ENCODE measurements at places on chromosomes 2 and 18.

DNA sequence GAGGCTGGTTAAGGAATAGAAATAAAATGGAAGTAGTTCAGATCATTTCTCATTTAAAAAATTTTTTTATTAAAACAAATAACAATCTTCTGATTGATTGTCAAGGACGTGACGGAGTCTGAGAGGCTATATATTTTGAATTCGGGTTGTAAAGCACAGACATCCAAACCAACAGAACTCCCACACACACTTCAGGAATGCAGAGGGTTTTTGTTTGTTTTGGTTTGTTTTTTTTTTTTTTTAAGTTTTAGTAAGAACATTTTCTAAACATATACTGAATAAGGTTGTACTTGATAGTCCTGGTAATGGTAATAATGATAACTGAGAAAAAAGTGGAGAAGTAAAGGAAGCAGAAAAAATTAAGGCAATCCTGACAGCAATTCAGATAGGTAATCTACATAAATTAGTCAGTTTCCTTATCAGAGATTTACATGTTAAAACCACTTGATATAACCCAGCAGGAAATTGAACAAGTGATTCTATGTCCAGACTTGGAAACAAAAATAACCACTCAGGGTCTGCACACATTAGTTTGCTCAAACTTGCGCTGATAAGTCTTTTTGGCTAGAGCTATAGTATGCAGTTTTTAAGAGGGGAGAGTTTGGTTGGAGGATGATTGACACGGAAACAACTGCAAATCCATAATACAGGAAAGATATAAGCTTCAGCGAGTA, 51.5 kb upstream of the CTAGE1 start:
- DNase-seq, result no peak

GRCh38 chr2:9385841-9386240, 37.5 kb downstream of the ITGB1BP1 start:
- no peak for DNase-seq

DNA sequence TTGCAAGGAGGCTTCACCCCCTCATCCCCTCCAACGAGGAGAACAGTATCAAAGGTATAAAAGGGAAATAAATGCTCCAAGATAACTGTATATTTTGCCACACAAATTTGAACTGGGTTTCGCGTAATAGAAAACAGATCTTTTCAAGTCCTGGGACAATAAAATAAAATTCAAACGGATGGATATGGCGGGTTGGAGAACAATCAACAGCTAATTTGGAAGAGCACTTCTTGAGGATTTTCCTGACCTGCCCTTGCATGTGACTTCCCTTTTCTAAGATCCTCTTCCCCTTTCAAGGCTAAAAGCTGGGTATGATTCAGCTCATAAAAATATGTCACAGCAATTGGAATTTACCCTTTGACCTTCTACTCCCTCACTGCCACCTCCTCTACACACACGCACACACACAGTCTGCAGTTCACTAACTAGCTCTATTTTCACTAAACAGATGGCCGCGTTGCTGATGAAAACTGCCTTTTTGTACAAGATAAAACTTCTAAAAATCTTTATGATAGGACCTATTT, 386.9 kb downstream of the FIGN start:
- no peak for DNase-seq

GRCh38 chr2:113351375-113352355, 72.9 kb upstream of the PAX8 start:
- DNase-seq, result no peak

- DNase-seq, result no peak
These were observed 142.6 kb upstream of the GPC1 start for GRCh38 chr2:240292619-240293525.

DNA sequence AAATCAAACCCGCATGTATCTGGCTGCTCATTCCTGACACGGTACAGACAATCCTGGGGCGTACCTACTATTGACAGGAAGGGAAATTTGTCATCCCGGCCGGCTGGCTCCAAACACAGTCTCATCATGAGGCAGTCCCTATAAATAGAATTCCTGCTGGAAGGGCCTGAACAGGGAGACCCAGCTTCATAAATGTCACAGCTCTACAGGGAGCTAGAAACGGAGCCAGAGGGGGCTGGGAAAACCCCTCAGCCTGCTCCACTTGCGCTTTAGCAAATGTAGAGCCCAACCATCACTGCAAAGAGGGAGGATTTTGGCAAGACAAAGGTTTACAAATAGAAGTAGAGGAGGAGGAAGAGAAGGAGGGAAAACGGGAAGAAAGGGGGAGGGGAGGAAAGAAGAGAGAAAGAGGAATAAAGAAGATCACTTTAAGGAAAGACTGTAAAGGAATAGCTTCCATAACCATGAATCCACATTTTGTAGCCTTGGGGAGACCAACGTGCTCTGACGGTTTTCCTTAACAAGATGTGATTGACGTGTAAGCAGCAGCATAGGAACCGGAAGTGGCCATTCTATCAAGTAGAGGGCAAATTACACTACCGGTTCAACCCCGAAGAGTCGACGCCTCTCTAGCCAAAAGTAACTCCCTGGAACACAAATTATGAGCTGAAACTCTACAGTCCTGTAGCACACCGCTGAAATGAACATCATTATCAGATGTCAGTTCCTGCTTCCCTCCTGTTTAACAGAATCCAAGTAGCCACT, 56.8 kb upstream of the TTN start:
- DNase-seq, result no peak

GRCh38 chr18:43525169-43525568, 247.9 kb upstream of the SYT4 start:
- no peak for DNase-seq

DNA sequence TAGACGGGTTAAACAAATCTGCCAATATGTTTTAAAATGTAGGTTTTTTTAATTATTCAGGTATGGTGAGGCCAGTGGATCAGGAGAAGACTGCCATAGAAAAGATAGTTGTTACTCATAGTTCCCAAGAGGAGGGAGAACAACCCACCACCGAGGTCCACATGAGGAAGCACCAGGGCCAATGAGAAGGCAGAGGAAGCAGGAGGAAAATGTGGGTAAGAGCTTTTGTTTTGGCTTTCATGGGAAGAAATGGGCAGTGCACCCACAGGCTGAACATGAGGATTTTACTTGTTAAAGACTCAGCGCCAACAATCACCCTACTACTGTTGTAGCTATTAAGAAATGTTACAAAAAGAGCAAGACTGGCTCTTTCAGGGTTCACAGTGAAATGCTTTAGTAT, 191.8 kb upstream of the HNMT start:
- DNase-seq, result no peak

DNA sequence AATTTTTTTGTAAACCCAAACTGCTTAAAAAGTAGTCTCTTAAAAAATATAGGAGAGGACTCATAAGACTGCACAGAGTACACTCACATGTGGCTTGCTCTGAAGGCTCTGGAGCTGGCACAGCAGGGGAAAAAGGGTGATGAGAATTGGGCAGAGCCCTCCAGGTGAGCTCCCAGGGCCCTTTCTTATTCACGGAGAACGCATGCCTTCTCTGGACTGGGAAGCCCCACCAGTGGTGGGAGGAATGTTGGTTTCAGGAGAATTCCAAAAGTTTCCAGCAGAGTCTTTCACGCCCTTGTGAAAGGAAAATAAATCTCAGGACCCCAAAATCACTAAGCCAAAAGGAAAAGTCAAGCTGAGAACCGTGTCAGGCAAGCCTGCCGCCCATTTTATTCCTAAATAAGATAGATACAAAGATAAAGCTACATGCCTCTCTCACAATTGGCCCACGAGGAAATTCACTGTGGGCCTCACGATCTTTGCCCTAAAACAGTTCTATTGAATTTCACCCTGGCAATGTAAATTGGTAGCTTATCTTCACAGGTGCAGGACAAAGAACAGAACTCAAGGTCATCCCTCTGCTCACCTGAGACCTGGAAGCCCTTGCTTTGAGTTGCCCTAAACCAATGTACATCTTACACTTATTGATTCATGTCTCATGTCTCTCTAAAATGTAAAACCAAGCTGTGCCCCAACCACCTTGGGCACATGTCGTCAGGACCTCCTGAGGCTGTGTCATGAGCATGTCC, 15.5 kb upstream of the MC5R start:
- DNase-seq, result no peak

DNA sequence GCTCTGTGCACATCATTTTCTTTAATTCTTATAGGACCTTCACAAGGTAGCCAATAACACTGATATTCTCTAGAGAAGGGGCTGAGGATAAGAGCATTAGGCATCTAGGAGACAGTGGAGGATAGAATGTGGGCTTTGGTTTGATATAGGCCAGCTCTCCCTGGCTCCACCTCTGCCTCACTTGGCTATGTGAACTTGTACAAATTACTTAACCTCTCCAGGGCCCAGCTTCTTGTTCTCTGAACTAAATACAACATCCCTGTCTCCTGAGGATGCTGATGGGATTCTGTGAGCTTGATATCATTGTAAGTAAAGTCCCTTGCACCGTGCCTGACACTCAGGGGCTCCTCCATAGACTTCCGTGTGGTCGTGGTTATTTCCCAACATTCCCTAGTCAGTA, 87.3 kb downstream of the ACOXL start:
- DNase-seq, result no peak

- DNase-seq, result no peak
These were observed 13.0 kb downstream of the VIL1 start for GRCh38 chr2:218431878-218432277.
